ENCODE measurements at places on chromosomes 3 and 15. TPM values are rescaled to one million over a fixed set of nuclear protein-coding genes. Genes with fewer than 3 reads are reported as not detected.

Gene TIGIT
- 2.7 TPM for total RNA-seq

Gene KY
- 0.50 TPM for total RNA-seq

Gene TICRR
- total RNA-seq: 0.25 TPM

Gene RAB6B
- total RNA-seq: 17.7 TPM

Gene TRIM42
- not detected for total RNA-seq

Gene C3orf20
- total RNA-seq: 0.16 TPM

Gene RLBP1
- not detected for total RNA-seq

Gene KIF7
- 4.2 TPM for total RNA-seq

Gene RAB8B
- total RNA-seq: 33.6 TPM

Gene TERB2
- not detected for total RNA-seq

Gene IL17RC
- 27.5 TPM for total RNA-seq

Gene NEK10
- 4.1 TPM for total RNA-seq

Gene FSTL1
- 193 TPM for total RNA-seq

Gene SAMMSON
- 0.98 TPM for total RNA-seq
